GM04504 (cell line): ENCODE measurements at places on chromosomes 1 and 21.

GRCh38 chr1:73998348-73998959 lies 199.5 kb downstream of the LRRIQ3 start:
- peak; percentile 22 for DNase-seq

DNA sequence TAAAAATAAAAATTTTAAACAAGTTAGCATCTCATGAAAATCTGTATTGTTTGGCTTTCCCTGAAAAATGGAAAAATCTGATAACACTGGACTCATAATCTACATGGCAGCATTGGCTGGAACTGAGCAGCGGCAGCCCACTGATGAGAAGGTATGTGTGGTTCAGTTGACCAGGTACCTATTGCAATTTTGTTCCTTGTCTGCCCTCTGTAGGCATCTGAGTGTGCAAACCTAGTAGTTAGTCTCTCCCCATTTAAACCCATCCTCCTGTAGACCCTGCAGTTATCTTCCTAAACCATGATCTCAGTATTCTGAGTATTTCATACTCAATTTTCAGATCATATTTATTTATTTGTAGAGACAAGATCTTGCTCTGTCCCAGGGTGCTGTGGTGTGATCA lies 59.4 kb upstream of the SERBP1 start:
- DNase-seq: no peak

DNA sequence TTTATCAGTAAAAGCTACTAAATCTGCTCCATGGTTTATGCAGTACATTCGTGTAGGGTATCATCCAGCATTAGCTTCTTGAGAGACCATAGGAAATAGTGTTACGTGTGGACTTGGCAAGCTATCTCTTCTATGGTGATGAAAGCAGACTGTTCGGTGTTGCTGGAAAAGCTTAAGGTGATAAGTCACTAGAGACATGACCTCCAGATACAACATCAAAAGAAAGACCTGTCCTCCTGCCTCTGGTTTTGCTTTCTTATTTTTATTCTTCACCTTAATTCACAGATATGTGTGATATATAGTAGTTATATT lies 53.5 kb upstream of the S1PR1 start:
- DNase-seq: no peak

- DNase-seq: no peak
Observed at GRCh38 chr1:98482611-98483010, 178.9 kb upstream of the SNX7 start.

DNA sequence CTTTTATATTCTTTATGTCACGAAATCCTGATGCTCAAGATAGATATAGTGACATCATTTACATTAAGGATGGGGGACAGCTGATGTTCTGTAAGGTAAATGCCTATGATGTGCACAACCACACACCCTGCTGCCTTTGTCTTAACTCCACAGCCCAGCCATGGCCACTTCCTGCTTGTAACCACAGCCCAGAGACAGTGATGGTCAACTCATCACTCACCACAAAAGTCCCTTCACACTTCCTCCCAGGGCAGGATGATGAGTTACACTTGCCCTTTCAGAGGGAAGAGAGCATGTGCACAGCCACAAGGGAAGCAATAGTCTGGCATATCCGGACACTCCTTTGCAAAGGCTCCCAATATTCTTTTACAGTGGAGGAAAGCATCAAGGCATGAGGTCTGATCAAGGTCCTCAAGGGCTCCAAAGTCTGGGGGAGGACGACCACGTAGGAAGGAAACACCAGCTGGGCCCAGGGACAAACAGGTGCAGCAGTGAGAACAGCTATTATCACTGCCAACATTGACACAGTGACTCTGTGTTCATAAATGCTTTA lies 53.8 kb downstream of the PLPP3 start:
- peak; percentile 28 for DNase-seq

DNA sequence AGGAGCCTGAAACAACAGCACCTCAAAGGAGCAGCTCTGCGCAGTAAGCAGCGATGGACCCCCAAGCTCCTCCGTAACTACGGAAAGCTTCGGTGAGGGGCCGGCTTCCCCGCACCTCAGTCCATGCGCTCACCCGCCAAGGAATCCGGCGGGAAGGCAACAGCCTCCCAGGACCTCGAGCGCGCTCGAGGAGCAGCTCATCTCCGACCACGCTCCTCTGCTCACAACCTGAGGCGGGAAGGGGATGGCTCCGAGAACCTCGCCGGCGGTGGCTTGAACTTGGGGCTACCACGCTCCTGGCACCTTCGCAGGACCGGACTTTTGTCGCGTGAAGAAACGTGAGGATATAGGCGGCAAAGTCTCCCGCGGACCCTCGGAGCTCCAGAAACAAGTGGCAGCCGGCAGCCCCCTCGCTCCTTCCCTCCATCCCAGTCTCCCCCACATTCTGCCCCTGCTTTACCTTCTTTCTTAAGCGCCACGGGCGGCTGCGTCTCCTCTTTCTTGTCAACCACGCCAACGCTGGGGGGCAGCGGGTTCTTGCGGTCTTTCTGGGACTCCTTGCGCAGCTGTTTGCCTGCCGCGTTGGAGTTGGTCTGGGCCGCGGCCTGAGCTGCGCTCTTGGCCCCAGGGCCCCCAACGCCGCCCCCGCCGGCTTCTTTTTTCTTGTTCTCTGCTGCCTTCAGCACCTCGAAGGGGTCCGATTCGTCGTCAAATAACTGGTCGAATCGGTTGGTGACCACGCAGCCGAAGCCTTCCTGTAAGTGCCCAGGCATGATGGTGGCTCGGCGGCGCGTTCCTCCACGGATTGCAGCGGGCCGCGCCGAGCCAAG lies 459 bp downstream of the SERBP1 start:
- DNase-seq: no peak

GRCh38 chr1:15425521-15425920 lies 12.7 kb upstream of the CTRC start:
- DNase-seq: no peak

GRCh38 chr1:201497935-201498509 lies 8.9 kb downstream of the CSRP1 start:
- DNase-seq: no peak

GRCh38 chr1:202664083-202664482 lies 46.2 kb downstream of the SYT2 start:
- DNase-seq: no peak

DNA sequence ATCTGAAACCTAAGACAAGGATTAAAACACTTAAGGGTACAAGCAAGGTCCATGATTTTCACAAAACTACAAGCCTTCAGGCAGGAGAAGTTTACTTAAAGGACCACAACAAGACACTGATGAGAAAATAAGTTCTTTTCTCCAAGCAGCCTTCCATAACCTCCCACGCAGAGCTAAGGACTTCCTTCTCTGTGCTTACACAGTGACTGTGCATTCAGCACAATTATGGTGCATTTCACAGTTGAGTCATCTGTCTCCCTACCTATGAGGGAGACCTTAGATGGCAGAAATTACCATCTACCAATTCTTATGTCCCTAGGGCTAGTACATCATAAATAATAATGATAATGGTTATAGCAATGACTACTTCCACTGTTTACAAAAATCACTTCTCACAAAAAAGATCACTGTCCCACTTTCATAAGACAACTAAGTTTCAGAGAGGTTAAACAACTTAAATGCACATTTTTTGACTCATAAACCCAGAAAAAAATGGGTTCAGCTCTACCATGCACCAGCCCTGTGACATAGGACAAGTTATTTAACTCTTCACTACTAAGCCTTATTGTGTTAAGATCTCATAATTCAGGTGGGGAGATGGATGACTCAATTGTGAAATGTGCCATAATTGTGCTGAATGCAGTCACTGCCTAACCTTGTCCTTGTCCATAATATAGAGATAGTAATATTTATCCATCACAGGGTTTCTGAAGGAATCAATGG lies 45.3 kb downstream of the TARBP1 start:
- no peak for DNase-seq

GRCh38 chr1:232635778-232636356 lies 5.9 kb upstream of the SIPA1L2 start:
- DNase-seq: no peak
